Heart left ventricle (tissue), 16 donors: ENCODE measurements at places on chromosomes 16 and 17. TPM values are rescaled to one million over a fixed set of nuclear protein-coding genes. Genes with fewer than 3 reads are reported as not detected.
A peak's percentile ranks its signal among the peaks of the same experiment; 100 is the strongest.

- H3K4me1 ChIP-seq = no peaks in the 10 kb centered on the region
- H3K27ac ChIP-seq = no peak overlapping the region
- no peaks in the 10 kb centered on the region for H3K36me3 ChIP-seq
- H3K4me3 ChIP-seq = no peak overlapping the region
- no peak for DNase-seq
These were observed 402.1 kb downstream of the UTP18 start for GRCh38 chr17:51662204-51663056.

- H3K27me3 ChIP-seq = peaks cover 2% of the 10 kb centered on the region
- no peak overlapping the region for H3K4me3 ChIP-seq
- no peaks in the 10 kb centered on the region for H3K36me3 ChIP-seq
- no peak for DNase-seq
These were observed 3.9 kb upstream of the RAB40B start for GRCh38 chr17:82702231-82702927.

DNA sequence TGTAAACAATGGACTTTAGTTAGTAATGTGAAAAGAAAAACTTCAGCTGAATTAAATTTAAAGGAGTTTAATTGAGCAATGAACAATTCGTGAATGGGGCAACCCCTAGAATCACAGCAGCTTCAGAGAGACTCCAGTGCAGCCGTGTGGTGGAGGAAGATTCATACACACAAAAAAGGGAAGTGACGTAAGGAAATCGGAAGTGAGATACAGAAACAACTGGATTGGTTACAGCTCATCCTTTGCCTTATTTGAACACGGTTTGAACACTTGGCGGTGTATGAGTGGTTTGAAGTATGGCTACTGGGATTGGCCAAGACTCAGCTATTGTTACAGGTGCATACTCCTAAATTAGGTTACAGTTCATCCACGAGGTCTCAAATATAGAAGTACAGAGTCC, 460.4 kb upstream of the ASIC2 start:
- no peak overlapping the region for H3K27ac ChIP-seq
- H3K36me3 ChIP-seq = no peaks in the 10 kb centered on the region
- DNase-seq = no peak
- H3K27me3 ChIP-seq = peaks cover 11% of the 10 kb centered on the region
- H3K4me1 ChIP-seq = no peaks in the 10 kb centered on the region

DNA sequence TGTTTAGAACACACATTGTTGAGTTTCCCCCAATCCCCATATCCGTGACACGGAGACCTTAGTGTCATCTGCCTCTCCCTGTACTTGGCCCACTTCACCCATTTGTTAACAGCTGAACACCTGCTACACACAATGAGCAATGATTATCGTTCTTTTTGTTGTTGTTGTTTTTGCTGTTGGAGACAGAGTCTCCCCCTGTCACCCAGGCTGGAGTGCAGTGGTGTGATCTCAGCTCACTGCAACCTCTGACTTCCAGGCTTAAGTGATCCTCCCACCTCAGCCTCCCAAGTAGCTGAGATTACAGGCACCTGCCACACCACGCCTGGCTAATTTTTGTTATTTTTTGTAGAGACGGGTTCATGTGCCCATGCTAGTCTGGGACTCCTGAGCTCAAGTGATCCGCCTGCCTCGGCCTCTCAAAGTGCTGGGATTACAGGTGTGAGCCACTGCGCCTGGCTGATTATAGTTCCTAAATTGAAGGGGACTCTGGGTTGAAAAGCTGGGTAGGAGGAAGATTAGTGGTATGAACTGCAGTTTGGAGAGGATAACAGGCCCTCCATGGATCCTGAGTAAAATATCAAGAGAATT, 21.6 kb downstream of the NDE1 start:
- H3K36me3 ChIP-seq = no peaks in the 10 kb centered on the region
- DNase-seq = no peak
- peak overlapping the region; percentile 93 for H3K27ac ChIP-seq
- no peaks in the 10 kb centered on the region for H3K27me3 ChIP-seq
- H3K4me3 ChIP-seq = no peak overlapping the region

- no peaks in the 10 kb centered on the region for H3K27me3 ChIP-seq
- H3K4me1 ChIP-seq = peaks cover 25% of the 10 kb centered on the region
- H3K36me3 ChIP-seq = peaks cover 63% of the 10 kb centered on the region
- DNase-seq = no peak
- no peak overlapping the region for H3K4me3 ChIP-seq
These were observed 11.5 kb downstream of the INPP5K start for GRCh38 chr17:1504866-1505265.

DNA sequence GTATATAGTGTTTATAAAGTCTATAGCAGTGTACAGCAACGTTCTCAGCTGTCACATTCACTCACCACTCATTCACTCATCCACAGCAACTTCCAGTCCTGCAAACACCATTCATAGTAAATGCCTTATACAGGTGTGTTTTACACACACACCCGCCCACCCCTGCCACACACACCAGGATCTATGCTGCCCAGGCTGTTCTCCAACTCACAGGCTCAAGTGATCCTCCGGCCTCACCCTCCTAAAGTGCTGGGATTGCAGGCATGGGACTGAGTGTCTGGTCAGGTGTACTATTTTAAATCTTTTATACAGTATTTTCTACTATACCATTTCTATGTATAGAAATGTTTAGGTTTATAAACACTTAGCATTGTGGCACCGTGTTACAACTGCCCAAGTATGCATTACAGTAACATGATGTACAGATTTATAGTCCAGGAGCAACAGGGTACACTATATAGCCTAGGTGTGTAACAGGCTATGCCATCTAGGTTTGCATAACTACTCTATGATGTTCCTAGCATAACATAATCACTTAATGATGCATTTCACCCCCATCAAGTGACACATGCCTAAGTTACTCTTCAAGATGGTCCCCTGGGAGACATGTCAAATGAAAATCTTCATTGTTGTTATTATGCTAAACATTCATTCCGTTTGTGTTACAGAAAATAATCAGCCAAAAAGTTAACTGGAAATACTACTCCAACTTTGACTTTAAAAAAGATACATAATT, 42.5 kb downstream of the CREBBP start:
- no peak for DNase-seq
- no peak overlapping the region for H3K27ac ChIP-seq
- peaks cover 35% of the 10 kb centered on the region for H3K4me1 ChIP-seq
- H3K4me3 ChIP-seq = no peak overlapping the region
- H3K27me3 ChIP-seq = no peaks in the 10 kb centered on the region
- no peaks in the 10 kb centered on the region for H3K36me3 ChIP-seq

DNA sequence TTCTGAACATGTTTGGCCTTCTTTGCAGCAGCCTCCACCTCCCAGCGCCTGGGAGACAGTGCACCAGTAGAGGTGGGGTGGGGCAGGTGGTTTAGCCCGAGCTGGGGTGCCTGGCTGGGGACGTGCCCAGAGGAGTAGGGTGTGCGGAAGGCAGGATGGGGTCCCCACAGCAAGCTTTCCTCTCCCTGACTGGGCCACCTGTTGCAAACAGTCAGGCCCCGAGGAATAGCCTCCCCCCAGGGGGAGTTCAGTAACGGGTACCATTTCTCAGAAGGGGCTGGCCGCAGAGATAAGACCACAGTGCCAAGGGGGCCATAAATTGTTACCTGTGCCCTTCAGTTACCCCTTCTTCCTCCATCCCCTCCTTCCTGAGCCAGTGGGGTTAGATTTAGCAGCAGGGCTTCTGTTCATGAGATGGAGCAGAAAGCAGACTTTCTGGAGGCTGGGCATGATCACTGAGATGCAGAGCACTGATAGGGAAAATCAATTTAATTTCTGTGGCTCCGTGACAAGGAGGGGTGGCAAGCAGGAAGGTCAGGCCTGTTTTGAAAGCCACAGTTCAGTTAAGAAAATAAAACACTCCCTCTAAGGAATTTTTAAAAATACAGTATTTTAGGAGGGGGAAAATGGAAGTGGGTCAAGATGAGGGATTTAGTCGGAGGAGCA, 181.9 kb downstream of the MSI2 start:
- H3K4me1 ChIP-seq = peaks cover 23% of the 10 kb centered on the region
- H3K4me3 ChIP-seq = no peak overlapping the region
- no peak for DNase-seq
- H3K27ac ChIP-seq = no peak overlapping the region

GRCh38 chr17:48553826-48554225, 8.9 kb upstream of the HOXB2 start:
- no peak overlapping the region for H3K27ac ChIP-seq
- H3K4me3 ChIP-seq = peak overlapping the region; percentile 49
- H3K27me3 ChIP-seq = peaks cover 73% of the 10 kb centered on the region
- peaks cover 6% of the 10 kb centered on the region for H3K4me1 ChIP-seq
- no peaks in the 10 kb centered on the region for H3K36me3 ChIP-seq

GRCh38 chr16:18800775-18801144, 589 bp downstream of the ARL6IP1 start:
- peak overlapping the region; percentile 94 for H3K27ac ChIP-seq
- peak overlapping the region; percentile 92 for H3K4me3 ChIP-seq
- no peak for DNase-seq
- H3K36me3 ChIP-seq = peaks cover 9% of the 10 kb centered on the region

DNA sequence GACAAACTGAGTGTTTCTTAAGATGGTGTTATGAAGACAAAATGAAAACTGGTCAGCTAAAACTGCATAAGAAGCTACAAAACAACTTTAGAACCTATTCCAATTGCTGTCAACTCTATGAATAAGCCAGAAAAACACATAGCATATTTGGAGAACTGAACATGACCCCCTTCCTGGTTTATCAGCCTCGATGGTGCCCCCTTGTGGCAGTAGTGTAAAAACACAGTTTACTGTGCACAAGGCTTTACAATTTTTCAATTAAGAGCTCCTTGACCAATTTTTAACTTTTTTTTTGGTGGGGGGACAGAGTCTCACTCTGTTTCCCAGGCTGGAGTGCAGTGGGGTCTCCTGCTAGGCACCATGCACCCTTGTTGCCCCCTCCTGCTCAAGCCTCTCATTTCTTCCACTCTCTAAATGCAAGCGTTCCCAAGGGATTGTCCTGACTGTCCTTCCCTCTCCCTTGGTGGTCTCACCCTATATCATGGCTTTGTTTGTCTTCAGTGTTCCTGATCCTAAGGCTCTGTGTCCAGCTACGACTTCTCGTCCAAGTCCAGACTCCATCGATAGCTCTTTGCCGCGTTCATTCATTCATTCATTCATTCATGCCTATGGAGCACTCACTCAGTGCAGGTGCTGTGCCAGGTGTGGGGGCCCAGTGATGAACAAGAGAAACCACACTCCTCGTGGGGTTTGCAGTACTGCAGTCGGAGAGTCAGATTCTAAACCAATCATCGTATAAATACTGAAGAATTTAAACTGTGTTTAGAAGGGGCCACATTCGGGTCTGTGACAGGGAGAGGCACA, 7.5 kb downstream of the EIF1 start:
- no peaks in the 10 kb centered on the region for H3K27me3 ChIP-seq
- H3K36me3 ChIP-seq = peaks cover 47% of the 10 kb centered on the region
- DNase-seq = peak; percentile 65
- H3K4me1 ChIP-seq = peaks cover 14% of the 10 kb centered on the region

- H3K4me3 ChIP-seq = no peak overlapping the region
- no peaks in the 10 kb centered on the region for H3K27me3 ChIP-seq
- DNase-seq = no peak
- no peak overlapping the region for H3K27ac ChIP-seq
These were observed 5.5 kb downstream of the CPPED1 start for GRCh38 chr16:12798171-12798570.

DNA sequence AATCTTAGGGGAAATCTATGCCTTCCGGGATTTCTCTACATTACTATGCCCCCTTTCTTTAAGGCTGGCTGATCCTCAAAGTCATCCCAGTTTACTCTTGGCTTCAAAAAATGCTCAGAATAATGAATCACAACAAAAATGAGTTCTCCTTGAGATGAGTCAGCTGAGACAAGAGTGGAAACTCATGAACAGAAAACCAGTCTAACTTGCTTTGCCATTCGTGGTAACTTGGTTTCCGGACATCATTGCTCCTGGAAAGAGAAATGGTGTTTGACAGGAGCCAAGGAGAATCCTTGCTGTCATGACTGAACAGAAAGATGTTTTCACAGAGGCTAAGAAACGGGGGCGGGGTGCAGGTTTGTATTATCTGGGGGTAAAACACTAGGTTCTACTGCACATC, 435.6 kb upstream of the DYNLRB2 start:
- H3K27ac ChIP-seq = no peak overlapping the region
- no peak overlapping the region for H3K4me3 ChIP-seq
- no peaks in the 10 kb centered on the region for H3K27me3 ChIP-seq
- H3K36me3 ChIP-seq = no peaks in the 10 kb centered on the region
- no peaks in the 10 kb centered on the region for H3K4me1 ChIP-seq

DNA sequence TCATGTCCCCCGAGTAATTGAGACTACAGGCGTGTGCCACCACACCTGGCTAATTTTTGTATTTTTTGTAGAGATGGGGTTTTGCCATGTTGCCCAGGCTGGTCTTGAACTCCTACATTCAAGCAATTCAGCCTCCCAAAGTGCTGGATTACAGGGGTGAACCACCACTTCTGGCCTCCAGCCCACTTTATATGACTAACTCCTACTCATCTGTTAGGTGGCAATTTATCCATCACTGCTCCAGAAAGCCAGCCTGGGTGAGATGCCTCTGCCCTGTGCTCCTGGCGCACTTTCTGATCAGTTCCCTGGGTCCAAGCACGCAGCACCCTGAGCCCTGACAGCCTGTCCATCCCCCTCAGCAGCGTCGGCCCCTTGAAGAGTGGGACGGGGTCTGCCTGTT, 29.4 kb downstream of the ADAM11 start:
- no peak for DNase-seq
- H3K4me1 ChIP-seq = peaks cover 12% of the 10 kb centered on the region
- H3K4me3 ChIP-seq = no peak overlapping the region

DNA sequence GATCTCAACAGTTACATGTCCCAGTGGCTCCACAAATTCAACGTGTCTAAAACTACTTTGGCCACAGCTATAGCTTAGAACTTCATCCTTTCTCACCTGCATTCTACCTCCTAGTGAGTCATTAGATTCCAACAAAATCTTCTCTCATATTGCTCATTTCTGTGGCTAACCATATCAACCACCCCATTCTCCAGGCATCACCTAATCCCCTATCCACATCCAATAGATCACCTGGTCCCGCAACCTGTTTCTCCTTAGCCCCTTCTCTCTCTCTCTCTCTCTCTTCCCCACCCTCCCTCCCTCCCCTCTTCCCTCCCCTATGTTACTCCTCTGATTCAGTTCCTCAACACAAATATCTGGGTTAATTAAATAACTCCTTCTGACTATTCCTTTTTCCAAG, 64.6 kb downstream of the ANKFN1 start:
- H3K27ac ChIP-seq = no peak overlapping the region
- H3K27me3 ChIP-seq = no peaks in the 10 kb centered on the region
- no peak for DNase-seq
- H3K4me3 ChIP-seq = no peak overlapping the region
- no peaks in the 10 kb centered on the region for H3K4me1 ChIP-seq

- peak overlapping the region; percentile 15 for H3K4me3 ChIP-seq
- peaks cover 35% of the 10 kb centered on the region for H3K4me1 ChIP-seq
- DNase-seq = peak; percentile 40
- H3K27me3 ChIP-seq = no peaks in the 10 kb centered on the region
These were observed 354 bp upstream of the ESRP2 start for GRCh38 chr16:68236137-68236825.

Gene FASN
- 11.7 TPM for total RNA-seq

Gene MT3
- 2.3 TPM for total RNA-seq

Gene SULT1A1
- total RNA-seq = 11.8 TPM

Gene CEMP1
- not detected for total RNA-seq

Gene FOXN1
- total RNA-seq = not detected
